ENCODE measurements at places on chromosomes 13 and 19. TPM values are rescaled to one million over a fixed set of nuclear protein-coding genes. Genes with fewer than 3 reads are reported as not detected.

Gene GADD45GIP1
- total RNA-seq, result 225 TPM

Gene RGS9BP
- 0.37 TPM for total RNA-seq

Gene SYNE4
- 0.23 TPM for total RNA-seq

Gene PSG11
- total RNA-seq, result not detected

Gene DPF1
- total RNA-seq, result 6.9 TPM

Gene ZNF112
- 33.1 TPM for total RNA-seq

Gene ZNF8
- 3.0 TPM for total RNA-seq

Gene ZNF493
- 0.84 TPM for total RNA-seq

Gene NPAS1
- not detected for total RNA-seq

Gene SLC25A41
- total RNA-seq, result not detected

Gene CBLC
- not detected for total RNA-seq

Gene MBD3L1
- not detected for total RNA-seq

Gene ZNF431
- total RNA-seq, result 3.4 TPM

Gene ZNF763
- total RNA-seq, result 0.22 TPM

Gene APOC4
- not detected for total RNA-seq

Gene PRTN3
- total RNA-seq, result not detected

Gene MEF2B
- total RNA-seq, result not detected

Gene SLC46A3
- total RNA-seq, result 6.9 TPM

Gene FBXL3
- total RNA-seq, result 32.5 TPM

Gene CAB39L
- total RNA-seq, result 11.6 TPM

Gene NLRP9
- not detected for total RNA-seq

Gene TNNI3
- not detected for total RNA-seq

Gene OSCAR
- total RNA-seq, result not detected

Gene C5AR2
- total RNA-seq, result not detected

Gene FAM83E
- not detected for total RNA-seq

Gene AKT1S1
- total RNA-seq, result 12.1 TPM

Gene SERPINE3
- total RNA-seq, result not detected

Gene TEX26
- not detected for total RNA-seq

Gene ZNF534
- total RNA-seq, result not detected

Gene IQCN
- total RNA-seq, result 0.05 TPM

Gene EFNA2
- total RNA-seq, result 0.76 TPM

Gene MUC16
- total RNA-seq, result not detected

Gene TTYH1
- not detected for total RNA-seq

Gene ZNF569
- 2.5 TPM for total RNA-seq

Gene CRB3
- not detected for total RNA-seq

Gene NKPD1
- total RNA-seq, result not detected

Gene TARM1
- total RNA-seq, result not detected

Gene ZNF382
- total RNA-seq, result 5.4 TPM

Gene LYPD5
- total RNA-seq, result not detected

Gene PDX1
- not detected for total RNA-seq

Gene ZNF835
- not detected for total RNA-seq

Gene CGB2
- total RNA-seq, result not detected

Gene IGFL2
- total RNA-seq, result not detected

Gene CCL25
- total RNA-seq, result not detected

Gene FLT3
- not detected for total RNA-seq

Gene TMEM238
- total RNA-seq, result 3.5 TPM

Gene ZNF264
- 11.2 TPM for total RNA-seq

Gene APOE
- total RNA-seq, result 0.67 TPM

Gene TINCR
- 0.10 TPM for total RNA-seq

Gene DHDH
- not detected for total RNA-seq

Gene SERP2
- total RNA-seq, result not detected

Gene PRR12
- 1.2 TPM for total RNA-seq

Gene EFNB2
- 2.3 TPM for total RNA-seq

Gene WDR87
- not detected for total RNA-seq

Gene SYT5
- not detected for total RNA-seq

Gene CLEC17A
- not detected for total RNA-seq

All from MG63 (cell line).